ENCODE measurements at places on chromosomes 13 and 19. TPM values are rescaled to one million over a fixed set of nuclear protein-coding genes. Genes with fewer than 3 reads are reported as not detected.

GRCh38 chr13:94683409-94683808 is 28.9 kb downstream of the SOX21 start:
- no peak for DNase-seq

DNA sequence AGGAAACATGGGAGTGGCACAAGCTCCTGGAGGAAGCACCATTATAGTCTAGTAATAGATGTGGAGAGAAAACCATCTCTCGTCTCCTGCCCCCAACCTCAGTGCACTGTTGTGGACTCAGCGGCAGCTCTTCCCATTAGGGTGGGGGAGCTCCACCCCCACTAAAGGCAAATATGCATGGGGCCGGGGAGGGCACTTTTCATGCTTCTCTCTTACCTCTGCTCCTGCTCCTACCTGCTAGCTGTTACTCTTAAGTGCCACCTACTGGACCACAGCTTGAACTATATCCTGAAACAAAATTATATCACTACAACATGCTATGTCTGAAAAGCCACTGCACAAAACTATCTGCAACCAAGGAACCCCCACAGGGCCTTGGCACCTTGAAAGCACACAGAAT is 112.6 kb upstream of the DACH1 start:
- DNase-seq, result no peak

DNA sequence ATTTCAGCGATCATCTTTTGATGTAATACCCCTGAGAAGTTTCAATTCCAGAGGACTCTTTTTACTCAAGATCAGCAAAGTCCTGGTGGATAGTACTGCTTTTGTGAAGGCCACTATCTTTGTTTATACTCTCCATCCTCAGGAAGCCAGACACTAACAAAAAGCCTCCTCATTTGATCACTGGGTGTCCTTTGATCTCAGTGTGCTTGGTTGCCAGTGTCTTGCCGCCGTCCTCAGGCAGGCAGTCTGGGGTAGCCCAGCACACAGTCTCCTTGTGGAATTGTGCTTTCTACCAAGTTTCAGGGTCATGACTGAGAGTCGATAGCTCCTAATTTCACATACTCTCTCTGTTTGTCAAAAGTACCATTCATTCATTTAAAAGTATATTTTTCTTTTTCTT is 762.2 kb downstream of the EFNB2 start:
- no peak for DNase-seq

DNA sequence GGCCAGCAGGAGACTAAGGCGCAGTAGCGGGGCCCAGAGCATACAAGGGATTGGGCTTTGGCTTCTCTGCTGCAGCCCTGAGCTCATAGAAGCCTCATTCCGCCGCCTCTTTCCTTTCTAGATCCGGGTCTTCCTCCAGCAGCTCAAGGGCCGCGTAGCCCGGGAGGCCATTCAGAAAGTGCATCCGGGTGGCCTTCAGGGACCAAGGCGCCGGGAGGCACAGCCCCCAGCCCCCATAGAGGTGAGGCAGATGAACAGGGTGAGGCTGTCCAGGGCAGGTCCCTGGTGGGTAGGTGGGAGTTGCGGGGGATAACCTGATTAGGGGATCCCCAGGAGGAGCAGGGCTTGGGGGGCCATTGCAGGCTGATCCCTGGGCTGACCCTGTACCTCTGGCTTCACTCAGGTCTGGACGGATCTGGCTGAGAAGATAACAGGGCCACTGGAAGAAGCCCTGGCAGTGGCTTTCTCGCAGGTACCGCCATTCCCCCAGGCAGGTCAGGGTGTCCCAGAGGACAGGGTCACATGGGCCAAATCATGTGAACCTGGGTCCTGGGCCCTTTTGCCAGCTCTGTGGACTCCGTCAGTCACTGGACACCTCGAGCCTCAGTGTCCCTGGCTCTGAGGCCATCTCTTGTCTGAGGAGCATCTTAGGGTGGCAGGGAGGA is 1.3 kb downstream of the SNAPC2 start:
- no peak for DNase-seq

GZMM gene
- total RNA-seq, result 4.0 TPM

MYH14 gene
- total RNA-seq, result 139 TPM

PEPD gene
- 690 TPM for total RNA-seq

ZNF805 gene
- total RNA-seq, result 17.0 TPM

CEACAM5 gene
- total RNA-seq, result 63.9 TPM
